HS-27A (cell line): ENCODE measurements at places on chromosomes 1 and 21.

DNA sequence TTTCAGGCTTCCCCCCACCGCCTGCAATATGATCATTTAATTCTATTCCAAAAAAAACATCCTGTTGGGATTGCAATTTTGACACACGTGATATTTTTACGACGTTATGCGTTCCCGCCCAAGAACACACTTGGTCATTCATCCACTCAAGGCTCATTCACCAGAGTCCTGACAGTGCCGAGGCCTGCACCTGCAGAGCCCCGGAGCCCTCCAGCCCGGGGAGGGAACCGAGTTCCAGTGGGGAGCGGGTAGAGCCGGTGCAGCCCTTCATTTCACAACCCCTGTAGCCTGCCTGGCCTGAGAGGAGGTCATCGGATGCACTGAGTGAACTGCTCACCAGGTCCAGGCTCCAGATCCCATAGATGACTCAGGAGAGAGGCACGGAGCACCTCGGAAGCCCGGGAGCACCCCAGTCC, 156.0 kb upstream of the BACE2 start:
- DNase-seq = no peak

- DNase-seq = no peak
Observed at GRCh38 chr1:54520631-54521321, 27.3 kb upstream of the ACOT11 start.

DNA sequence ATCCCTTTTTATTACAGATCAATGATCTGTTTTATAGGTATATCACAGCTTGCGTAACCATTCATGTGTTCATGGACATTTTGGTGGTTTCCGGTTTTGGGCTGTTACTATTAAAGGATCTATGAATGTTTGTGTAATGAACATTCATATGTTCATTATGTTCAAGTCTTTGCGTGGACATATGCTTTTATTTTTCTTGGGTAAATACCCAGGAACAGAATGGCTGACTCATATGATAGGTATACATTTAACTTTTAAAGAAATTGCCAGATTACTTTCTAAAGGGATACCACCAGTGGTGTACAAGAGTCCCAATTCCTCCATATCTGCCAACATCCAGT, 73.7 kb downstream of the SPATA46 start:
- DNase-seq = peak; percentile 39

GRCh38 chr1:234433563-234434285, 45.3 kb downstream of the TARBP1 start:
- DNase-seq = no peak

DNA sequence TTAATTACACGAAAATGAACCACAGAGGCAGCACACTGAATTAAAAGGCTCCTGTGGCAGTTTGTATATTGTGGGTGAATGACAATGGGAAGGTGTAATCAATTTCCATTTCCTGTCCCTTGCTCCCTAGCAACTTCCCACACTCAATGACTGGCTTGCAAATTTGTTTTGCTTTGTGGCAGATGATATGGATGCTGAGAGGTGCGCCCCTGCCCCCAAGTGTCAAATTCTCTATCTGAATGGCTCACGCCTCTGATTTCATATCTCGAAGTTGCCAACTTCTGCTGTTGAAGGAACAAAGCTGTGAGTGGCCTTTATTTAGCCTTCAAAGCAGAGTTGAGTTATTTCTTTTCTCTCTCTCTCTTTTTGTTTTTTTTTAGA, 86.0 kb downstream of the FOXD2 start:
- no peak for DNase-seq
